ENCODE measurements at places on chromosomes 16 and 17. TPM values are rescaled to one million over a fixed set of nuclear protein-coding genes. Genes with fewer than 3 reads are reported as not detected.

The KRTAP4-4 gene
- not detected for total RNA-seq

The CYGB gene
- total RNA-seq, result 4.7 TPM

The VMO1 gene
- total RNA-seq, result 0.91 TPM

The DHRS7C gene
- not detected for total RNA-seq

The NFATC2IP gene
- 57.1 TPM for total RNA-seq

The SPG7 gene
- total RNA-seq, result 85.6 TPM

The KREMEN2 gene
- 1.4 TPM for total RNA-seq

The SLC16A6 gene
- 0.15 TPM for total RNA-seq

Measured in colonic mucosa (tissue), 4 donors.